ENCODE measurements at places on chromosomes 5 and 9.

DNA sequence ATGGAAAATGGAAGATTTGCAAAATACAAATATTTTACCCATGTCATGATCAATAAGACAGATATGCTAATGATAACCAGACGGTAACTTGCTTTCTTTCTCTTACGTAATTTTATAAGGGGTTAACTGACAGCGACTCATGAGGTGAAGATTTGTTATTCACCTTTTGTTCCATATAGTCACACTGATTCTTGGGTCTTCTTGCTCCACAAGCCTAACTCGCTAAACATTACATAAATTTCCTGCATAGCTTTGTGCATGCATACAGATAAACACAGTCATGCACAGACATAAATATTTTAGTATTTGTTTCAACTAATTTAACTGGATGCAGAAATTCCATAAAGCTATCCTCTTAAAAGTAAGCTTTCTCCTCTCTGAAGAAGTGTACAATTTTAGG, 225.9 kb downstream of the VPS13A start:
- no peak for DNase-seq

- no peak for DNase-seq
These were observed 189.0 kb downstream of the PALM2AKAP2 start for GRCh38 chr9:109969011-109969410.

- DNase-seq = peak; percentile 34
These were observed at the start of gene DAB2IP for GRCh38 chr9:121651295-121652020. TSS of gene DAB2IP (plus strand) at chr9:121651634. CDS start at chr9:121651776, 142 bp downstream.

GRCh38 chr9:4980086-4980727, 4.9 kb upstream of the JAK2 start:
- DNase-seq = peak; percentile 43

- no peak for DNase-seq
These were observed 953 bp downstream of the UBE2QL1 start for GRCh38 chr5:6449465-6450158.

DNA sequence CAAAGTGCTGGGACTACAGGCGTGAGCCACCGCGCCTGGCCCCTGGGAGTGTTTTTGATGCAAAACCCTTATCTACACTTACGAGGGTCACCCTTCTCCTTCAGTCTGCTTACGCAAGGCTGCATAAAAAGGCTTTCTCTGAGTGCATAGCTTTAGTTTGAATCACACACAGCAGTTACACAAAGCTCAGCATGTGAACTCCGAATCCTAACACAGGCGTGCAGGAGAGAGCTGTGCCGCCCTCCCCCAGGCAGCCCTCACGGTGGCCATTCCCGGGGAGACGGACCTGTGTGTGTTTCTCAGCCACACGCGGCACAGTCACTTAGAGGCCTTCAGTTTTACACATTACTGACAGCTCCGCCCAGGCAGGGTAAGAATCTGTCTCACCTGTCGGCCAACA, 26.7 kb downstream of the EXD3 start:
- DNase-seq = no peak

DNA sequence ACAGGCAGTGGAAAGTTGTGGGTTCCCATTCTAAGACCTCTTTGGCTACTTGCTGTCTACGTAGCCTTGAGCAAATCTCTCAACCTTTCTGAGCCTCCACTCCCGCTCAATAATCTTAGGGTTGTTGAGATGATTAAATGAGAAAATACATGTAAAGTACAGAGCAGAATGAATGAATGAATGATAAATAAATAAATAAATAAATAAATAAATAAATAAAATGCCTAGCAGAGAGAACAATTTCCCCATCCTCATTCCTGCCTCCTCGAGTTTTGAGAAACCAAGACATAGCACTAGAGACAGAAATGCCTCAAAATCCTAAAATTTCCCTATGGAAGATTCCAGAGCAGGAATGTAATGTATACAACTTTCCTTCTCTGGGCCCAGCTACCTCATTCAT, 128.3 kb upstream of the RAD23B start:
- DNase-seq = no peak

DNA sequence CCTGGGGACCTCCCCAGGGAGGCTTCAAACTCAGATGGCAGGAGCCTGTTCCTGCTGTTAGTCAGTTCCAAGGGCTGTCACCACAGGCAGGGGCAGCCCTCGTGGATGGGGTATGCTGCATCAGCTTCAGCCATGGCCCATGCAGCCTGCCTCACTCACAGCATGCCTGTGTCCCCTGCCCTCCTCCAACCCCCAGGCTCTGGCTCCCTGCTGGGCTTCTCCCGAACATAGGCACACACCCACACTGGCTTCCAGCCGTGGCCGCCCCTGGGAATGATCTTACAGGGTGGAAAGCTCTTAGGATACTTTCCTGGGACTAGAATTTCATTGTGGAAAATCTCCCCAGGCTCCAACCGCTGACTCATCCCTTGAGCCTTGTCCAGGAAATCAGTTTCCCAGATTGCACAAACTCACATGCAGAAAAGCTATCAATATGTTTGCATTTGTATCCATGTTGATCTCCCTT, 163.8 kb downstream of the SEC61B start:
- DNase-seq = no peak

GRCh38 chr9:81292056-81292805, 397.1 kb downstream of the TLE1 start:
- no peak for DNase-seq

GRCh38 chr5:40436535-40437237, 243.0 kb upstream of the PTGER4 start:
- DNase-seq = no peak

GRCh38 chr9:115118879-115119218, 892 bp upstream of the TNC start:
- peak; percentile 78 for DNase-seq

- DNase-seq = no peak
These were observed 18.3 kb downstream of the BTNL9 start for GRCh38 chr5:181058321-181058720.

- peak; percentile 90 for DNase-seq
These were observed 844 bp upstream of the MCCC2 start for GRCh38 chr5:71586052-71586940.

- no peak for DNase-seq
These were observed 65.4 kb downstream of the PSMB7 start for GRCh38 chr9:124349675-124350493.

- DNase-seq = no peak
These were observed 606.3 kb downstream of the TLE1 start for GRCh38 chr9:81083067-81083466.

- DNase-seq = no peak
These were observed 256.5 kb upstream of the FBXL7 start for GRCh38 chr5:15243301-15244020.

DNA sequence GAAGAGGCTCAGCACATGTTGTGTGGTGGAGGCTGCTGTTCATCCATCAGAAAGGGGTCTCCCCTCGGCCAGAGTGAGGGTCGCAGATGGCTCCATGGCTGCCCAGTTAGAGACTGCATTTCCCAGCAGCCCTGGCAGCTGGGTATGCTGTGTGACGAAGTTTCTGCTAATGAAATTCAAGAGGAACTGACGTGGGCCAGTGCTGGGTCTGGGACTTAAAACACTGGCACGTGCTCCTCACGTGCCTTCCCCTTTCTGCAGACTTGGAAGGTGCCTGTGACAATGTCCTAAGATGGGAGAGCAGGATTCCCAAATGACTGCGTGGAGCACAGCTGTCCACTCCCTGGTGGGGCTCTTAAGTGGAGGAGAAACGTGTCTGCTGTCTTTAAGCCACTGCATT, 114.5 kb upstream of the RAPGEF1 start:
- DNase-seq = no peak

- no peak for DNase-seq
These were observed 23.7 kb downstream of the P4HA2 start for GRCh38 chr5:132203916-132204315.

GRCh38 chr5:143312822-143313221, 90.7 kb downstream of the NR3C1 start:
- no peak for DNase-seq

DNA sequence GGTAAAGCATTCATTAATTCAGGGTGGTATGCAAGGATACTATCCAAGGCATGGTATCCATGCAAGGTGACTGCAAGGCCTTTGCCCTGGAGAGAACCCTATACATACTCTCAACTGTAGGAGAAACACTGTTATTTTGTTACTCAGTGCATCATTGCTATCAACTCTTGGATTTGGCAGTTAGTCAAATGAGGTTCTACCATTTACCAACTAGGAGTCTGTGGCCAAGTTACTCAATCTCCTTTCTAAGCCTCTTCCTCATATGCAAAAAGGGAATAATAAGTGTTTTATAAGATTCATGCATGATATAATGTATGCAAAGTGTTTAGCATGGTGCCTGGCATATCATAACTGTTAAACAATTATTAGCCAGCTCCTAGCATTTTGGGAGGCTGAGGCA, 4.0 kb downstream of the PCDHGC3 start:
- DNase-seq = no peak

DNA sequence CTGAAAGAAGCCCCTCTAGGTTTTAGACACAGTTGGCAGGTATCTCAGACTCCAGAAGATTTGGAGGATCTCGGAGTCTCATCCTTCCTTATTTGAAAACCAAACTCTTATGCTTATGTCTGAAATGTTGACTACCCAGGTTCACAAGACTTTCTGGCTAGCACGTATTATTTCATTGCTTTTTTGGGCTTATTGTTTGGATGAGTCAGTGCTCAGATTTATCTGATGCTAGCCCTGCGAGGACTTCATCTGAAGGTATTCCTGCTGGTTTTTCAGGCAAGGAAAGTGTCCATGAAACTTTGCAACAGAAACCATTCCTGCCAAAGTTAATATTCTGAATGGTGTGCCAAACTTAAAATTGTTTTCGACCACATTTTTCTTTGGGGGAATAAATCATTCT, 8.5 kb downstream of the OSTF1 start:
- DNase-seq = no peak

DNA sequence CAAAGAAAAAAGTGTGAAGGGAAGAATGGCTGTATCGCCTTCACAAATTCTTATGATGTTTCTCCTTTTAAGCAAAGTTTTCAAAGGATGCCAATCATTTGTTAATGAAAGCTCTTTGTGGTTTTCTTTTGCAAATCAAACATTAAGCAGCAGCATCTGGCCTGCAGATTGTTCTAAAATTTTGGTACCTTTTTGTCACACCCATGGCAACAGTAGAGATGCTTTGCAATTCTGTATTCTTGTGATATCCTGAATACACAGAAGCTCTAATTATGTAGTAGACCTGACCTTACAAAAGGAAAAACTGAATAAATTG, 79.8 kb downstream of the CDO1 start:
- no peak for DNase-seq

- DNase-seq = no peak
These were observed 174.6 kb upstream of the ZNF608 start for GRCh38 chr5:124920909-124921666.

GRCh38 chr9:80946496-80947170, 742.7 kb downstream of the TLE1 start:
- DNase-seq = no peak

GRCh38 chr9:4099976-4100735, 199.7 kb downstream of the GLIS3 start:
- no peak for DNase-seq

DNA sequence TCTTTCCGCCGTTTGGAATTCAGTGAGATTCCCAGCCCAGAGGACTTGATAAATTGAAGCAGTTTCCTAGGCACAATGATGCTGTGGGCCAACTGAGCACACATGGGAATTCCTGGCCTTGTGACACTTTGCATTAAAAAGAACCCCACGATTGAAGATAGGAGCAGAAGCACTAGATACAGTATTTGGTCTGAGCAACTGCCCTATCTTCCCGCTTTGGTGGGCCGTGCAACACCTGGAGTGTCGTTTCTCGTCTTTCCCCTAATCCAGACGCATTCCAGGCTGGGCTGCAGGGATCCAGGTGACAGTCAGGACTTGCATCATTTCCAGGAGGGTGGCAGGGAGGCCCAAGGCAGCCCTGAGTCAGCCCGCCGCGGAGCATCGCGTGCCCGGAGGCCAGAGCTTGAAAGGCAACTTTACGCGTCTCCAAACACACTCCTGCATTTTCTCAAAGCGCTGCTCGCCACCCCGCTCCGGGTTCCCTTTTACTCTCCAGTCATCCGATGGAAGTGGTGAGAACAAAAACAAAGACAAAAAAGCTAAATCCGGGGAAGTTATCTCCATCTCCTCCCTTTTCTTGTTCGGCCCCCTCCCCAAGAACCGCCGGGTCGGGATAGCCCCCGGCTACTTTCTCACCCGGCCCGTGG, 753 bp upstream of the STC2 start:
- no peak for DNase-seq

GRCh38 chr9:35518225-35518821, 28.4 kb downstream of the RUSC2 start:
- peak; percentile 85 for DNase-seq

- DNase-seq = no peak
These were observed 35.3 kb upstream of the POMT1 start for GRCh38 chr9:131467214-131467935.

- no peak for DNase-seq
These were observed 161.2 kb downstream of the RGS3 start for GRCh38 chr9:113624721-113625120.

- DNase-seq = no peak
These were observed 169.8 kb downstream of the MAN2A1 start for GRCh38 chr5:109859537-109859936.

GRCh38 chr5:174324680-174325079, 279.2 kb downstream of the NSG2 start:
- DNase-seq = no peak

GRCh38 chr9:95753762-95754465, 121.6 kb upstream of the ERCC6L2 start:
- DNase-seq = no peak

GRCh38 chr9:23621188-23621587, 204.9 kb downstream of the ELAVL2 start:
- no peak for DNase-seq

DNA sequence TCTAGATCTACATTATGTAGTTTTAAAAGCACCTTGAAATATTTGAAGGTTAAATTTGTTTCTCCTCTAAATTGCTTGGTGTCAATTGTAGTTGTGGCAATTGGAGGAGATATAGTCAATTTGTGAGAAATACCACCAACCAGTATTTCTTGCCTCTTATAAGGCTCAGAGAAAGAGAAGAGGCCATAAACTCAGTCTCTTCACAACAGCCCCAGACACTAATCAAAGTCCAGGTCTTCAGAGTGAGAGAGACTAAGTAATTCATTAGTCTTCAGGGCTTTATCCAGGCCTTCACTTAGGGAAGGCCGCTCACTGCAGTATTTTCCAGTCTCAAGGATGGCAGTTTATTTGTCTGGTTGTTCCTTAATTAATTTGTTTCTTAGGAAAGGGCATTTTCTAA, 168.0 kb upstream of the RGMB start:
- DNase-seq = no peak

- no peak for DNase-seq
These were observed 22.0 kb downstream of the SLC36A1 start for GRCh38 chr5:151469386-151469785.

GRCh38 chr9:73131461-73131860, 20.2 kb upstream of the ANXA1 start:
- no peak for DNase-seq
